ENCODE measurements at places on chromosomes 6 and 20. TPM values are rescaled to one million over a fixed set of nuclear protein-coding genes. Genes with fewer than 3 reads are reported as not detected.

The SLC17A4 gene
- total RNA-seq = not detected

DNA sequence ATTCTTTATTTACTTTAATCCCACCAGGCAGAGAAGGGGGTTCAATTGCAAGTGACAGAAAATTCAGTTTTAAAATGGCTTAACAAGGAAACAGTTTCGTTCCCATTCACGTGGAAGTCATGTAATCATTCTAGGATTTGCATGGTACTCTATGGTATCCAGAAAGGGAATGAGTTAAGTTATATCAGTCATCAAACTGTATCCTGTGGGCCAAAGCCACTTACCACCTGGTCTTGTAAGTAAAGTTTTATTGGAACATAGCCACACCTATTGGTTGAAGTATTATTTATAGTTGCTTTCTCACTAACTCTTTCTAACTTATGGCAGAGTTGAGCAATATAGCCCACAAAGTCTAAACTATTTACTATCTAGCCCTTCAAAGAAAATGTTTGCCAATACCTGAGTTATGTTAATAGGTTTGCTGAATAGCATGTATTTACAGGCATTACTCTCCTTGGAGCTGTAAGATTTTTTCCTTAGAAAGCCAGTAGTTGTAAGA is 10.2 kb upstream of the MMS22L start:
- DNase-seq = no peak

The PDYN gene
- not detected for total RNA-seq

DNA sequence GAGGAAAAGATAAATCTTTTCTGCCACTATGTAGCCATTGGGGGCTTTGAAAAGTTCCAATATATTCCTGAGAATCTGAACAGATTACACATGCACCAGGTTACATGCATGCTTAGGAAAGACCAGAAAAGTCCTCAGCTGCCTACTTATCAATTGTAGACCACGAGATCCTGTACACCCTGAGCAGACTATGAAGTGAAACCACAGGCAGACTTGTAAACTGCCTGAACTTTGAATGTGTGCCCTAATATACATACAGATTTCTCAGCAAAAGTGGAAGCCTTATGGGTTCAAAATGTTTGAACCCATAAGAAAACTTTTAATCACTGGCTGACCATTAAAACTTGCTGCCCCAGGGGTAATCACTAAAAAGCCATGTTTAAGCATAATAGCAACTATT is 273.5 kb upstream of the RUNX2 start:
- no peak for DNase-seq

The GNMT gene
- total RNA-seq = 0.36 TPM

GRCh38 chr6:134689641-134690040 is 260.3 kb downstream of the ALDH8A1 start:
- DNase-seq = peak; percentile 52

DNA sequence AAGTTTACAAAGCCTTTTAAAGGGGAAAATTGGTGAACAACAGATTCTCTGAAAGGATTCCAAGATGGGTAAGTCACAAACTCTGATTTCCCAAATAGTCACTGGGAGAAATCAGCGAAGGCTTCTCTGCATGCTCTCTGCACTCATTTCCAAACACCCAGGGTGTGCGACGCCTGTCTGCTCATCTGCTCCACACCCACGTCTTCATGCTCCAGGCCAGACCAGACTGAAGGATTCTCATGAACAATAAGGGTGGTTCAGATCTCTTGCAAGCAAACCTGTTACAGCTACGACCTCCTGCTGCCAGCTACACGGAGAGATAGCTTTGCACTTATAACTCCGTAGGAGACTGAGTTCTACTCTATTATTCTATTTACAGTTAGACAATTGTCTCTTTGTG is 1.4 kb downstream of the MC3R start:
- DNase-seq = no peak

The RAET1L gene
- not detected for total RNA-seq

DNA sequence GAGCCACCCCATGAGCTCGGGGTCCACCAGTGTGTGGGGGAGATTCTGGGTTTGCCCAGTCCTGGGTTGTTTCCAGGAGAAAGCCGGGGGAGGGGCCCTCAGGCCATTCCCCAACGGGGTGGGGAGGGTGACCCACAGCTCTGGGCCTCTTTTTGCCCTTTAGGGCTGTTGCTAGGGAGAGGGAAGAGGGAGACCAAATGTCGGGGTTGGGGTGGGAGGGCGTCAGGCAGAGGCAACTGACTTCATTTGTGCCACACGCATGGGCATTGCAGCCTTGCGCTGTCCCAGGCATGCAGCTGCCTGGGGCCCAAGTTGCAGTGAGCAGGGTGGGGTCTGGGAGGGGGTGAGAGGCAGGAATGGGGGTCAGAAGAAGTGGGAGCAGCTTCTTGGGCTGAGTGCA is 1.9 kb upstream of the CUL9 start:
- no peak for DNase-seq

- DNase-seq = no peak
Measured at GRCh38 chr20:7579888-7580287, 360.4 kb downstream of the HAO1 start.

- no peak for DNase-seq
Measured at GRCh38 chr20:15451241-15451640, 1113.8 kb upstream of the FLRT3 start.

- DNase-seq = no peak
Measured at GRCh38 chr6:111992851-111993250, 61.1 kb upstream of the CCN6 start.

DNA sequence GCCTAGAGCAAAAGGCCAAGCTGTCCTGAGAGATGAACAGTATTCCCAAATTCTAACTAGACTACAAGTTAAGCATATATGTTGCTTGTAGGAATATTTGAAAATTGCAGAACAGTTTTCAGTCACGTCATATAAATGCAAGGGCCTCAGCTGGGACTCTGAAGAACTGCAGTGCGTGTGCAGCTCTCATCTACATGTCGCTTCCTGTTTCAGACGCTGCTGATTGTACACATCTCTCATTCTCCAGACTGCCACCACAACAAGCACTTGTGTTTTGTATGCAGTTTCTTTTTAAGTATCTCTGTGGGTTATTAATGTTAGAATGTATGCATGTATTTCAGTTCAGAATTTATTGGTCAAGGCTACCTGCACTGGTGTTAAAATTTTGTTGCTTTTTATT is 119.7 kb downstream of the MAP3K4 start:
- no peak for DNase-seq

The SAMD3 gene
- not detected for total RNA-seq

DNA sequence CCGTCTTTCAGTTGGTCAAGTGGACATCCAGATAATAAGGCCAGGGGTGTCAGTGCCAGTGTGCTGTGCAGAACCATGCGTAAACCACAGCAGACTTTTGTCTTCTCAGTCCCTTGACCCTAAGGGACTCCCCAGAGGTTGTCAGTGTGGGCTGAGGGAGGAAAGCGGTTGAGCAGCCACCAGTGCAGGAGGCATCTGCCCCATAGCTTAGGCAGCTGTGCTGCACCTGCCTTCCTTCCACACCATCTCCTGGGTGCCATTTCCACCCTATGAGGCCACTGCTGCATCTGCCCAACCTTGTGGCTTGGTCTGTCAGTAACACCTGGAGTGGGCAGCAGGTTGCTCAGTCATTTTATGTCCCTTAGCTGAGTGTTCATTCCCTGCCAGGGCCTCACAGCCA is 26.0 kb downstream of the PRPF6 start:
- DNase-seq = no peak

DNA sequence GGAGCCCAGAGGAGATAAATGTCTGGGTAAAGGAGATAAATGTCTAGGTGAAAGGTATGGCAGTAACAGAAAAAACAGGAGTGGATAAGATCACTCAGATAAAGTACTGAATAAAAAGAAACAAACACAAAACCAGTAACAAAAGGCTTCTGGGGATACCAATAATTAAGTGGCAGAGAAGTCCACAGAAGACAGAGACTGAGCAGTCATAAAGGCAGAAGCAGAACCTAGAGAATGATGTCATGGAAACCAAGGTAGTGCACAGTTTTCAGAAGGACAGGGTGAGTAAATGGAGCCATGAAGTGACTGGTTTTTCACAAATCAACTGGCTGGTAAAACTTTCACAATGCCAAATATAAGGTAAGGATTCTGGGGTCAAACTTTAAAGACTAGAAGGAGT is 80.9 kb upstream of the PLN start:
- DNase-seq = no peak
